ENCODE measurements at places on chromosomes 2 and 18.
A peak's percentile ranks its signal among the peaks of the same experiment; 100 is the strongest.

DNA sequence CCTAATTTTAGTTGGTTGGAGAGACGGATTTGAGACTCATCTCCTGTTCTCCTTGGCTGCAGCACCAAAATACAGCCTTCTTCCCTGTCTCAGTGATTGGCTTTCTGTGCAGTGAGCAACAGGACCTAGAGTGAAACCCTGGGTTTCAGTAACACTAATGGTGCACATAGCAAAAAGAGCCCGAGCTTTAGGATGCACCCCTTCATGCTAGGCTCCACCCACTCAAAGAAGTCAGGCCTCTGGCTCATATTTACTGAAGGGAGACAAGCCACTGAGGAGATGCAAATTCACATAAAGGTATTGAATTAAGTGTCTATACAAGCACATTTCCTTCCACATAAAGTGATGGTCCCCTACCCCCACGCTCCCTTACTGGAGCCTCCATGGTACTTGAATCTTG lies 131.9 kb upstream of the CHAC2 start:
- DNase-seq: no peak

DNA sequence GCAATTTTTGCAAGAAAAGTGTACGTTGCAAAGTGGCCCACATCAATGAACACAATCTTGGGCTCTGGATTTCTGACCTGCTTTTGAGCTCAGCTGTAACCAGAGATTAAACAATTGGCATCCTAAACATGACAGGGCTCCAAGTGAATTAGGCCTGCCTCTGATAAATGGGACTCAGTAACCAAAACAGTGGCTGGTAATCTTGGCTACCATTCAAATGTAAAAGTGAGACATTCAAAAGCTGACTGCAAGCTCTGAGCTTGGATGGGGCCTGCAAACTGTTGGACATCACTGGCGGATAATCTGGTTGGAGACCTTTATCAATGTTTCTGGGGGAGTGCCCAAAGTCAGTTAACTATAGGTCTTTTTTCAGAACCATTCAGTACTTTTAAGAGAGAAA lies 160.7 kb downstream of the RAB3GAP1 start:
- no peak for DNase-seq

- no peak for DNase-seq
Measured at GRCh38 chr2:86441392-86441881, 266 bp downstream of the KDM3A start.

DNA sequence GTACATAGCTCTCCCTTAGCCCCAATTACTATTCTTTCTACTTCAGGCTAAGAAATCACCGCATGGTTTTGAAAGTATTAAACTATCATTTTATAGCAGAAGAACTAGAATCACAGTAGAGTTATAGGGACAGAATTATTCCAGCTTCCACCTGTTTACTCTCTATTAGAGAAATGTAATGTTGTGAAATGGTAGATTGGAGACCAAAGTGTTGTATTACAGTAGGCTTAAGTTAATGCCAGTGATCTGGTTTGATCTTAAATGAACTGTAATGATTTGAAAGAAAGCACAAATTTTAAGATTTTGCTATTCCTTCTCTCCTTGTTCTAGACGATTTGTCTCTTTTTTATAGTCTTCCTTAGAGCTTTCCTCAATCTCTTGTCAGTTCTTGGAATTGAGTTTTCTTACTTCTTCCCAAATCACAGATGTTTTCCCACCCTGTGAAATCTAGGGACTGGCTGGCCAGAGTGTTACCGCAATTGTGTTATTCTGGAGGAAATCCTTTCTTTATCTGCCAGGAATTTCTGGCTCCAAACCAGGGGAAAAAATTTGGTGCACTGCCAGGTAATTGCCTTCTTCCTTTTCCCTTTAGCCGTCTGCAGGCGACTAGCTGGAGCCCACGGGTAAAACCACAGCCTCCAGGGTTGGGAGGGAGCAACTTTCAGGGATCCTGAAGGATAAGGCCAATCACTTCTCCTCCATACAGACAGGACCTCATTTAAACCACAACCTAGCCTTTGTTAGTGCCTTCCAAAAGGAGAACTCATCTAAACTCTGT lies 51.7 kb downstream of the NOP58 start:
- DNase-seq: no peak

- DNase-seq: no peak
Measured at GRCh38 chr18:60067426-60068210, 167.8 kb downstream of the PMAIP1 start.

GRCh38 chr2:231348704-231349373 lies 46.7 kb upstream of the B3GNT7 start:
- DNase-seq: no peak

- no peak for DNase-seq
Measured at GRCh38 chr2:164044622-164045021, 308.8 kb upstream of the FIGN start.

- DNase-seq: no peak
Measured at GRCh38 chr2:235876099-235876679, 292.0 kb downstream of the GBX2 start.

DNA sequence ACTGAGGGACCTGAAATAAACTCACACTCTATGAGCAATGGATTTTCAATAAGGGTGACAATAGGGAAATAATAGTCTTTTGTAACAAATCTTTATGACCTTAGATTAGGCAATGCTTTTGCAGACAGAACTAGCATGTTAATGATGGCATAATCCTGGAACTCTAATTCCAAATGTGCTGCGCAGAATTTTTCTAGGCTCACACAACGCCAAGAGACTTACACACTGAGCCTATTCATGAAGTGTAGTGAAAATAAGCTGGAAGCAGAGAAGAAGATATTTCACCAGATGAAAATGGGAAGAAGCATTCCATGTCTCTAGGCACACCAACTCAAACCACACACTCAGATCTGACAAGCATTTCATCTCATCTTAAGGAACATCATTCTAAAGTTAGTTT lies 178.5 kb downstream of the L3MBTL4 start:
- DNase-seq: no peak

GRCh38 chr2:167293943-167294775 lies 405.9 kb downstream of the XIRP2 start:
- DNase-seq: peak; percentile 27

DNA sequence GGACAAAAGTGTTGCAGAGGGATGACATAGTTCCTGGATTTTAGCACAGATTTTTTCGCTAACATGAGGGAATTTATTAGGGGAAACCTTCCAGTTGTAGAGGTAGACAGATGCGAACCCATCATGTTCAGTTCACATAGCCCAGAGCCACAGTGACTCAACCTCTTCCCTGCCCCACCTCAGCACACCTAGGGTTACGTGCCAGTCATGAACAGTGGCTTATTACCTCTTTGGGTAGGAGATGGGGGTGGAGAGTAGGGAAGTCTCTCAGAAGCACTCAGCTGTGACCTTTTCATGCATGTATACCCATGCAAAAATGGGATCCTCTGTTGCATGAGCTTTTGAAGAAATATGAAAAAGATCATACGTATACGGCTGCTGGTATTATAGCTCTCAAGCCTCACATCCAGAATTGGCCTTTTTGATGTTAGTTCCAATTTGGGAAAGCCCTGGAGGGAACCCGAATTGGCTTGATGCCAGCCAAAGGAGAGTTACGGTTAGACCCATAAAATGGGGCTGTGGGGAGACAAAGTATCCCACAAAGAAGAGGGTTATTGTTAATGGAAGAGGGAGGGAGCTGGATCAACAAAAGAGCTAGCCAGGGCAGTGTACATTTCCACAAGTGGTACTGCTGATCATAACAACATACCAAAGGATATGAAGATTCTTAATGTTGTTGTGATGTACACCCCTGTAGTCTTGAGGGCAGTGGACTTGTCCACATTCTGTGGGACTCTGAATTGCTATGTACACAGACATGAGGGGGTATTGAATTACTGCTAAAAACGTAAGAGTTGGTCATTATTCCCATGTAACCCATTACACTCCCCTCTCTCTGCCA lies 4.9 kb downstream of the TANC1 start:
- DNase-seq: no peak

DNA sequence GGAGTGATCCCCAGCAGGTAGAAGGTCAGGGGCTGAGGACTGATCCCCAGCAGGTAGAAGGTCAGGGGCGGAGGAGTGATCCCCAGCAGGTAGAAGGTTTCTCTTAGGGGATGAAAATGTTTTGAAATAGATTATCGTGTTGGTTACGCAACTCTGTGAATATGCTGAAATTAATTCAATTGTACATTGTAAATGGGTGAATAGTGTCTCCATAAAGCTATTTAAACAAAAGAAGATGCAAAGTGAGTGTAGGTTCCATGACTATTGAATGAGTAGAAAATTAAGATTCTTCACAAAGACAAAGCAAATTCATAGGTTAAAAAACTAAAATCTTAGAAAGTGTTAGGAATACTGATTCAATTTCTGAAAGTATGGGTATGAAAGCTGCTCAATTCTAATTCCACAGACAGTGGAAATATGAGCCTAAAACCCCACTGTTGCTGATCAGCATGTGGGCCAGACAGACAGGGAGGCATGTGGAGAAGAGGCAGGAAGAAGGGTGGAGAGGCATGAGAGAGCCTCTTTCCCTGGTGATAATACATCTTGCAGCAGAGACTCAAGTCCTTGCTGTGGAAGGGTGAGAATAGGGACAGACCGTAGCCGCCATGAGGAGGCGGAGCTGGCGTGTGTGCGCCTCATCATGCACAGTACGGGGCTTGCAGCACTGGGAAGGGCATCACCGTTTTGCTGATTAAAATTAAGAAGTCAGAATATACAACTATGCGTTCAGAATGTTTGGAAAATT lies 85.9 kb upstream of the NFATC1 start:
- no peak for DNase-seq

DNA sequence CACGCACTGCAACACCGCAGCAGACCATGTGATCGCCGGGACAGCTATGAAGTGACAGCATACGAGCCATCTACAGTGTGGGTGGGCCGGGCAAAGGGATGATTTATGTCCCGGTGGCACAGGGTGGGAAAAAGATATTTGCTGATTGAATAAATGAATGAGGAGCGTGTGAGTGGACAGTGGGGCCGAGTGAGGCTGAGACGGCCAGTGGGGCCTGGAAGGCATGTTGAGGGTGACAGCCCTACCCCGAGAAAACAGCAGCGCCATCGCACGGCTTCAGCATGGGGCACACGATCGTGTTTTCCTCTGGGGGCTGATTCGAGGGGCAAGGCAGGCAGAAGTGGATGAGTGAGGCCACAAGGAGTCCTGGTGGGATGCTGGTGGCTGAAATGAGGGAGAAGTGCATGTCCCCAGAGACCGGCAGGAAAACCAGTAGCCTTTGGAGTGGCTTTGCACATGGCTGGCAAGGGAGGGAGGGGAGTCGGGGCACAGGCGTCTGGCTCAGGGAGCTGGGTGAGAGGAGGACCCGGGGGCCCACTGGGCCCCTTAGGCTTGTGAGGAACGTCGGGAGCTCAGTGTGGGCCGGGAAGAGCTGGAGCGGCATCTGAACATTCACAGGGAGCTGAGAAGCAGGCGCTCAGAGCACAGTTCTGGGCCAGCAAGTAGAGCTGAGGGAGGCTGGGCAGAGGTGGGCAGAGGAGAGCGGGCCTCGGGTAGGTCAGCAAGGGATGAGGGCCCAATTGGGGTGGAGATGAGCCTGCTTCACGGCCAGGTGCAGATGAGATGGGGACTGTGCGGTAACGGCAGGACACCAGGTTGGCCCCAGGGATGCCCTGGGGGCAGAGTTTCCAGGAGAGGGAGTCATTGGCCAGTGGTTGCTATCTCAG lies 32.1 kb upstream of the MAL start:
- no peak for DNase-seq

DNA sequence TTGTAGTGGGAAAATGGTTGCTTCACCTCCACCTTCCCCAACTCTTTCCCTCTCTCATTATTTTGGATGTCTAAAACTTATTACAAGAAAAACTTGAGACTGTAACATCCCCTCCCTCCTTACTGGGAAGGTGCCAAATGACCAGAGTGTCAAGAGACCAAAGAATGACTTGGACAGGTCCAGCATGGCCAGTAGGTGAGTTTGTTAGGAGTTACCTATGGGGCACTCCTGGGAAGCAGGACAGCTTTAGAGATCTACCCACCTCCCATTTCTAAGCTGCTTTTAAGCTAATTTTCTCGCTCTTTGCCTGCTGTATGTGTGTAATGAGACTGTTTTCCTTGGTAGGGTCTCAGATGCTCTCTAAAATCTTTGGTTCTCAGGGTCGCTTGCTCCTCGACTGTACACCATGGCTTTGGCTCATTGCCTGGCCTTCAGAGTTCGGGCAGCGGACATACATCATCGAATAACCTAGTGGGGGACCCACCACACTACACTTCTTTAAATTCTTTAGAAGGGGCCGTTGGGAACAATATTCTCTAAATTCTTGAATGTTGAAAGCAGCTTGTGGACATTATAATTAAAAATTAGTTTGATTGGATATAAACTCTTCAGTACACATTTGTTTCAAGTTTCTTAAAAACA lies 45.2 kb downstream of the SLC30A6 start:
- no peak for DNase-seq

- no peak for DNase-seq
Measured at GRCh38 chr18:12749121-12749520, 46.3 kb downstream of the PSMG2 start.

DNA sequence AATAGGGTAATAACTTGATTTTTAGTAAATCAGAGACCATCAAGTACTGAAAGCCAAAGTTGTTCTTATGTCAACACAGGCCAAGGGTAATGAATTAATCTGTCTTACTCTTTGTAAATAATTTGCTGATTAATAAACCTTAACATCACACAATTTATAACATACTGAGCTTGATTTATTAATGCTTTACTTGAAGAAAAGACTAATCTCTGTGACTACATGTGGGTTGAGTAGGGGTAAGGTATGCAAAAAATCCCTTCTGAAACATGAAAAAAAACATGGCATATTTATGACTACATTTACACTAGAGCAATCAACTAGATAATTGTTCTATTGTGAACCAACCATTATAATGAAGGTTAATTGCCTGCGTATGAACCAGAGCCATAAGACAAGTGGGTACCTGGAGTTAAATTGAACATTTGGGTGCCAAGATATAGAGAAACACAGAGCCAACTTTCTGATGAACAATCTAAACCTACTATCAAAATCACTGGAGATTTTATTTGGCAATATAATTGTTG lies 67.7 kb upstream of the GRB14 start:
- DNase-seq: no peak

- no peak for DNase-seq
Measured at GRCh38 chr18:73942081-73942625, 205.5 kb downstream of the FBXO15 start.

- no peak for DNase-seq
Measured at GRCh38 chr2:177010861-177011260, 201.7 kb upstream of the HNRNPA3 start.

- DNase-seq: no peak
Measured at GRCh38 chr2:218859556-218859987, at the start of gene WNT6. Gene WNT6, plus strand, starts transcription at chr2:218859805. Its CDS starts 233 bp downstream, at chr2:218860038.

All from C1 segment of cervical spinal cord (tissue), 14 donors.